ENCODE measurements at places on chromosomes 2 and 18. TPM values are rescaled to one million over a fixed set of nuclear protein-coding genes. Genes with fewer than 3 reads are reported as not detected.

Gene MALL
- total RNA-seq, result not detected

Gene UGT1A8
- not detected for total RNA-seq

Gene FOXD4L1
- total RNA-seq, result 0.22 TPM

Gene SPHKAP
- not detected for total RNA-seq

Gene IL1RL1
- total RNA-seq, result 0.15 TPM

Gene HEATR5B
- 24.0 TPM for total RNA-seq

Gene GPR35
- 2.4 TPM for total RNA-seq

Gene RIF1
- total RNA-seq, result 45.5 TPM

Gene TFCP2L1
- total RNA-seq, result not detected

Gene DNER
- total RNA-seq, result not detected

Gene STAMBP
- 39.9 TPM for total RNA-seq

Gene TGFBRAP1
- 18.2 TPM for total RNA-seq

Gene CNGA3
- not detected for total RNA-seq

Gene RIT2
- not detected for total RNA-seq

Gene KLHL14
- total RNA-seq, result not detected

Gene AQP12B
- total RNA-seq, result not detected

Gene SH3RF3
- total RNA-seq, result 0.43 TPM

Gene ZNF514
- 19.5 TPM for total RNA-seq

Gene GALNT14
- total RNA-seq, result not detected

Gene APOB
- not detected for total RNA-seq

Gene SKOR2
- not detected for total RNA-seq

Gene CNRIP1
- total RNA-seq, result not detected

Gene CTAGE1
- total RNA-seq, result not detected

Gene C1QL2
- not detected for total RNA-seq

Gene DCAF17
- total RNA-seq, result 15.1 TPM

Gene TMEM200C
- not detected for total RNA-seq

Gene C2orf81
- 3.8 TPM for total RNA-seq

Gene SCYGR4
- not detected for total RNA-seq

Gene EVX2
- total RNA-seq, result not detected

Gene TEKT4
- total RNA-seq, result not detected

Gene CHST9
- total RNA-seq, result not detected

Gene RASGRP3
- 5.1 TPM for total RNA-seq

Gene ABCG5
- total RNA-seq, result not detected

Gene VIL1
- total RNA-seq, result not detected

Gene PDE11A
- not detected for total RNA-seq

Gene OST4
- total RNA-seq, result 380 TPM

Gene GPAT2
- total RNA-seq, result 5.5 TPM

Gene C1D
- 14.3 TPM for total RNA-seq

Gene ELOA2
- not detected for total RNA-seq

Gene SCLY
- 23.4 TPM for total RNA-seq

Gene TRIM43
- total RNA-seq, result not detected

Gene ARMC9
- total RNA-seq, result 0.51 TPM

Gene MERTK
- total RNA-seq, result 0.14 TPM

Gene UBR3
- total RNA-seq, result 21.9 TPM

Gene KCNE4
- not detected for total RNA-seq

Gene ERMN
- 3.5 TPM for total RNA-seq

Gene C2orf72
- 0.35 TPM for total RNA-seq

Gene UGT1A5
- total RNA-seq, result not detected

Gene MAP2
- total RNA-seq, result not detected

Gene CYTIP
- total RNA-seq, result 334 TPM

Gene PAPOLG
- total RNA-seq, result 21.4 TPM

Measured in activated naive CD4-positive, alpha-beta T cell treated with anti-CD3 and anti-CD28 coated beads, Interleukin-2, amount 10 ng/mL, durations not matched to agents 5 hours and 36 hours (primary cell).